Activated CD8-positive, alpha-beta memory T cell treated with anti-CD3 and anti-CD28 coated beads for 1 hour (primary cell): ENCODE measurements at places on chromosomes 4 and X.

DNA sequence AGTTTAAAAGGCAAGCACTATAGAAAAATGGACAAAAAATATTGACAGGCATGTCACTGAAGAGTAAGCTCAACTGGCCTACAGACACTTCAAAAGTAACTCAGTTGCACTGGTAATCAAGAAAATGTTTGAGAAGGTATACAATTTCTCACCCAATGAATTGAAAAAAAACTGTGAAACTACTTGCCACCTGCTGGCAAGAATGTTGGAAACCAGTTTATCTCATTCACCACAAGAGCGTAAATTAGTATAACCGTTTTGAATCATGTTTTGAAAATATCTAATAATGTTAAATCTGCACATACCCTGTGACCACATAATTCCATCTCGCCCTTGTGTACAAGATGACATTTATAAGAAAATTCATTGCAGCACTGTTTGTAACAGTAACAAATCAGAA lies 31.7 kb downstream of the TXK start:
- DNase-seq, result no peak

DNA sequence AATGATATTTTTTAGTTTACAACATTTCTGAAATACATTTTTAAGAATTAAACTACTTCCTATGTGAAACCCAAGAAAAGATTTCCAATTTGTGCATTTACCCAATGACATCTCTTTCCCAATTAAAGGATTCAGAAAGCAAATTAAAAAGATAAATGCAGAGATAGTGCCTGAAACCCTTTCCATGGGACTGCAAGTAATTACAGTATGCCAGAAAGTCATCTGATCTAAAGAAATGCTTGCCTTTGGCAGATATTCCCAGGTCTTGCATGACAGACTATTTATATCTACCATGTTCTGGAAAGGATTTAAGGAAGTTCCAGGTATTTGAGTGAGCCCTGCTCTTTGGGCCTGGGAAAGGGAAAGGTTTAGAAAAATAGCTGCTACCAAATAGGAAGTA lies 41.6 kb upstream of the CXorf38 start:
- DNase-seq, result no peak

DNA sequence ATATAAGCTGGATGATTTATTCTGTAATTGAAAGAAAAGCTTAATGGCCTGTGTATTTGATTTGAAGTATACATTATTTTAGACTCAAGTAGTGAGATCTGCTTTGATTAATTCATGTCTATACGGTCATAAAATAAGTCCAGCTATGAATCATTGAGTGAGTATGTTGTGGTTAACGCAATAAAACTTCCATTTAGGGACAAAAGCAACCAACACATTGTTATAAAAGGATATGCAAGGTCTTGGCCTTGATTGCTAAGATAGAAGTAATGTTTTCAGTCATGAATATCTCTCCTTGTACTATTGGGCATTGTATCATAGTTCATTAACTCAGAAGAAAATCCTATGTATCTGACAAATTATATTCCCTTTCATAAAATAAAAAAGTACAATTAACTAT lies 162.1 kb downstream of the EPHA5 start:
- no peak for DNase-seq

GRCh38 chr4:157509341-157509740 lies 288.8 kb downstream of the GRIA2 start:
- no peak for DNase-seq

GRCh38 chr4:125440814-125441213 lies 126.1 kb downstream of the FAT4 start:
- DNase-seq, result no peak

DNA sequence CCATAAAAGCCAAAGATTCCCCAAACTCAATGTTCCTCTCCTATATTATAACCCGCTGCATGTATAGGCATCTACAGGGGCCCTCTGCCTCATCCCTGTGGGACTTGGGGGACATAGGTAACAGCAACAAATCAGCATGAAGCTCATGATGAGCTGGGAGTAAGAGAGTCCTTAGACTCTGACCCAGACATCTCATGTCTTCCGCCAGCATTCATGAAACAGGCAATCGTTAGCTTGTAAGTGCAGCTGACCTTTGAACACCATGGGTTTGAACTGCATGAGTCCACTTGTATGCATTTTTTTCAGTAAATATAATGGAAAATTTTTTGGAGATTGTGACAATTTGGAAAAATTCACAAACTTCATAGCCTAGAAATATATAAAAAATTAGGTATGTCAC lies 10.4 kb upstream of the SCOC start:
- no peak for DNase-seq

GRCh38 chr4:162793571-162793970 lies 373.1 kb downstream of the NAF1 start:
- DNase-seq, result no peak

DNA sequence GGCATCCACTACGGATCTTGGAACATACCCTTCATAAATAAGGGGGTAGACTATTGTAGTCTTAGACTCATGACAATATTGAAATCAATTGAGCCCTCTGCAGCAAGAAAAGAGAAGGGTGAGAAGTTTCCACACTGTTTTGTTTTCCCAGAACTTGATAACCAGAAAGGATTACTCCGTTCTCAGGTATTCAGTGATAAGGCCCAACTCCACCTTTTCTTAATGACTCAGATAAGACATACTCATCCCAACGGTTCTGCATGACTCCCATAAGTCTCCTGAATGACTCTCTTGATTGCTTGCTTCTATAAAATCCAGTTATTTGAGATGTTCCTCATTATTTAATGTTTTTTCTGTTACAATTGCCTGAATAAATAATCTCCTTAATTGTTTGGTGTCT lies 111.7 kb downstream of the PABPC4L start:
- no peak for DNase-seq

GRCh38 chrX:71098951-71099506 lies 3.4 kb downstream of the FOXO4 start:
- DNase-seq, result no peak

DNA sequence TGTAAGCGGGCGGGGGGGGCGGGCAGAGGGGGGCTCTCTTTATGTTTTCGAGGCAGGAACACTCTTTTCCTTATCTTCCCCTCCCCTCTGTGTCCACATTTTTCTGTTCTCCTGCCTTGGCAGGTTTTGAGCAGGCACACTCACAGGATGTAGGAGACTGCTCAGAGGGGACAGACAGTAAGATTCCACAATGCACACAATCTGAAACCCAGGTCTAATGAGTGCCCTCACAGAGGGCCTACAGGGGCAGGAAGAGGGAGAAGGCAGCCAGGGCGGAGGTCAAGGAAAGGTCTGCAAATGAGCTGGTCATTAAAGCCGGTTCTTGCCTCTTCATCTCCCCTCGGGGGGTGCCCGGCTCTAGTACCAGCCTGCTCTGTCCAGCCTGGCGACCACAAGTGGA lies 106.1 kb upstream of the ATP6AP2 start:
- no peak for DNase-seq

GRCh38 chrX:151633157-151633556 lies 62.1 kb upstream of the PRRG3 start:
- no peak for DNase-seq

- no peak for DNase-seq
These were observed 52.2 kb downstream of the SPARCL1 start for GRCh38 chr4:87476934-87477333.

DNA sequence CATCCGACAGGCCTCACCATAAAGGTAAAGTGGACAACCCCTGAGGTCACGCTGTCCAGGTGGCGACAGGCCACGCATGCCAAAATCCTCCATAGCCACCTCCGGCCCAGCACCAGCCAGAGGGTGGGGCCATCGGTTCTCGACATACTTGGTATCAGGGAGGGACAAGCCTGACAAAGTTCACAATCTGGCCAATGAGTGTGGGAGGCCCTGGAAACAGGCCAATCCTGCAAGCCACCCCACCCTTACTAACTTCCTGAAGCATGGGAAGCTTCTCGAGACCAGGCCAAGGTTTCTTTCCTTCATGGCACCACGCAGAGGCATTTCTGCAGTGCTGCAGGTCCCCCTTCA lies 73.8 kb downstream of the MTMR1 start:
- DNase-seq, result no peak

- DNase-seq, result no peak
These were observed 6.2 kb upstream of the PLCXD1 start for GRCh38 chrX:274904-275475.

DNA sequence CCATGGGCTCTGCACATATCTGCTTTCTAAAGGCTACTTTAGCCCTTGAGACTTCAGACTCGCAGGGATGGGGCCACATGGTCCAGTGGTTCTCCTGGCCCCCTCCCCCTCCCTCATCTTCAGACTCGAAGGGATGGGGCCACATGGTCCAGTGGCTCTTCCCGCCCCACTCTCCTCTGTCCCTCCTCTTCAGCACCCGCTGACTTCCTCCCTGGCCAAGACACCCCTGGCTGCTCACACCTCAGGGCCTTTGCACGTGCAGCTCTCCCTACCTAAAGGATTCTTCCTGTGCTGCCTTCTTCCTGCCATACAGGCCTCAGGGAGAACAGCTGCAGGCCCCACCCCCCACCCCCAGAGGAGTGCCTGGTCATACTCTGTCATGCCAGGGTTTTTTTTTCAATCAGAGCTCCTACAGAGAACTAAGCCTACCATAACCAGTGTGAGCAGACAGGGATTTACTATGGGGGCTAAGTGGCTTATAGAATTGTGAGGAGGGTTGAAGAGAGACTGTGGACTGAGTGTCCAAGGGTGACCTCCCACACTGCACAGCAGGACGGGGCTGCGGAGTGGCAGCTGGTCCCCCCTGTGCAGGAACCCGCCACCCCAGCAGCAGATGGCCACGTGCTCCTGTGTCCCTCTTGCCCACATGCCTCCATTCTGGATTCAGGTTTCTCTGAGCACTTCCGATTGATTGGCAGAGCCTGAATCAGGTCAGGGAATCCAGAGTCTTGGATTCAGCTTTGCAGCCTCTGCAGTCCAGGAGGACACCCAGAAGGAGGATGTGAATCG lies 6.1 kb upstream of the SPON2 start:
- no peak for DNase-seq

DNA sequence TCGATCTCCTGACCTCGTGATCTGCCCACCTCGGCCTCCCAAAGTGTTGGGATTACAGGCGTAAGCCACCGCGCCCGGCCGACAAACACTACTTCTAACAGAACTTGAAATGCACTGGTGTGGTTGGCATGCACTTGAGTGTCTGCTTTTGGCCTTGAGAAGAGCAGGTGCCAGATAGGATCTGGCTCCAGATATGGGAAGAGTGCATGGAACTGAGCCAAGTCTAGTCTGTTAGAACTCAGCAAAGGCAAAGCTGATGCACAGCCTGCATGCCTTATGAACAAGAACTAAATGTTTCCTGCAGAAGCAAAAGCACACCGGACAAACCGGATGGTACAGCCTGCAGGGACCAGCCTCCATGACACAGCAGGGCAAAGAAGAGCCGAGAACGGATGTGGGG lies 35.1 kb upstream of the TBL1X start:
- DNase-seq, result no peak

DNA sequence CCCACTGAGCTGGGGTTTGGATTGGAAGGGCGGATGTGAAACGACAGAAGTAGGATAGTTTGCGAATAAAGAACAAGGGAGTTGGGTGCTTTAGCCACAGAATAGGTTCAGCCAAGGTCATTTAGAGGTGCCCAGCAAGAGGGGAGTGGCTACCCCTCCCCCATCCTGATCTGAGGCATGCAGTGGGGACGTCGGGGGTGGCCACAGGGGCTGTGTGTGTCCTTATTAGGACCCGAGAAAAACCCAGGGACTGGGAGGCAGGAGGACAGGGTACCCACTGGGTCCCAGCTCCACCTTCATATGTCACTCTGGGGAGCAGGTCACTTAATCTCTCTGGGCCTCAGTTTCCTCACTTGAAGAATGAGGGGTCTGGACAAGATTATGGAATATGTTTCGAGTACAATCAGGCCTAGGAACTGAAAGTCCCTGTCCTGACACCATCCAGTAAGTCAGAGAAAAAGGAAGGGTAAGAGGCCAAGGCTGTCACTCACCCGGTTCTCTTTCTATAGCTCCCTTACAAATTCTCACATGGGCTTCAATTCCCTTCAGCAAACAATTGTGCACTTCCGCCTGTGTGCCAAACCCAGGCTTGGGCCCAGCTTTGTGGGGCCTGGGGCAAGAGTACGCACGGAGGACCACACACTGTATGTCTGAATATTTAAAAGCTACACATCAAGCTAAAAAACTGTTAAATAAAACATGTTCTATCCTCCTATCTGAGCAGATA lies 4.2 kb upstream of the NYX start:
- DNase-seq, result no peak

- DNase-seq, result no peak
These were observed 13.5 kb upstream of the NKX1-1 start for GRCh38 chr4:1419708-1420107.

DNA sequence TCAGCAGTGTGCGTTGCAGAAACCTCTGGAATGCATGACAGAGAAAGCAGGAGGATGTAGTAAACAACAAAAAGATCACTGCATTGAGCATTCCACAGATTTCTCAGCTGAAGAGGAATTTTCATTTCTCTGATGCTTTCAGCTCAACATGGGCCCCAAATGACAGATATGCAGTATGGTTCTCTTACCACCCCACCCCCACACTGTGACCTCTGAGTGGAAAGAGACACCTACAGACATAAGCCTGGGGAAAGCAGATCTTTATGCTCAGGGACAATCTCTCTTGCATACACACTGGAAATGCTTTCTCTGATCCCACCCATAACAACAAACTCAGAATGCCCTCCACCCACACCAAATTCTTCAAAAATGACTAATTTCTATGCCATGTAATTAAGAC lies 983.7 kb upstream of the LCORL start:
- no peak for DNase-seq

DNA sequence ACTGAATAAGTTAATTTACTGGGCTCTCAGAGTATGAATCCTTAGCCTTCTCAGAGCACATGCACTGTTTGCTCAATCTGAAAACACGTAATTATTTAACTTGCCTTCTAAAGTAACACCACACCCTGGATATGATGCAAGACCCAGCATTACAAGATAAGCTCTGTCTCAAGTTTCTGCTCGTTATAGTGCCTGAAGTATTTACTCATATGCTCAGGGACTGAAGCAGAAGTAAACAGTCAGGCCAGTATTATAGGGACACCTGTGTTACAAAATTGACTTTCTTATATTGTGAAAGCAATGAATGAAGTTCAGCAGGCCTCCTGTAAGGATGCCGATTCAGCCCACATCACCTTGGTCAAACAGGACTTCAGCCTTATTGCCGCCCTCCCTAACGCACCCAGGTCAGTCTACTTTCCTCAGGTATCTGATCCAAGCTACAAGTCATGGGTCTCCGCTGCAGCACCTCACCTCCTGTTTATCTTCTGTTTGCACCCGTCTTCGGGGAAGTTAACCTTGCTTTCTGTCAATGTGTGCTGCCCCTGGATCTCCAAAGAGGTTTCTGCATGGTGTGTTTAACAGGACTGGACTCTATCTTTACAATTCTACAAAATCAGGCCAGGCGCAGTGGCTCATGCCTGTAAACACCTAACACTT lies 42.8 kb upstream of the KLF3 start:
- no peak for DNase-seq

- DNase-seq, result no peak
These were observed at the start of gene USP51 for GRCh38 chrX:55489314-55490009. Gene USP51, minus strand, starts transcription at chrX:55489848. Its CDS starts 909 bp downstream, at chrX:55488939.

DNA sequence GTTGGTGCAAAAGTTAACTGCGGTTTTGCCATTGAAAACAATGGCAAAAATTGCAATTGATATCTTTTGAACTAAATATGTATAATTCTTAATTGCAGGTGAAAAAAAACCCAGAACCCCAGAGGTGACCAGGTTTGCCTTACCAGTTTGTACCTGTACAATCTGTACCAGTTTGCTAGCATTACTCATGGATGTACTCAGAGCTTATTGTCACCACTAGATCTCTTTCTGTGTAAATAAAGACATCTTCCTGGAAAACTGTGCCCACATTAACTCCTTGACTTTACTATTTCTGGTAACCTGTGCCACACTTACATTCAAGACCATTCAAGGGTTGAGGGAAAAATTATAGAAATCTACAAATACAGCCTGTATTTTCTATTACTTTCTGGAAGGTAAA lies 139.7 kb downstream of the ELOVL6 start:
- no peak for DNase-seq

- DNase-seq, result no peak
These were observed 168.9 kb downstream of the ZNF674 start for GRCh38 chrX:46376246-46376885.
